ENCODE measurements at places on chromosomes 4 and X.

DNA sequence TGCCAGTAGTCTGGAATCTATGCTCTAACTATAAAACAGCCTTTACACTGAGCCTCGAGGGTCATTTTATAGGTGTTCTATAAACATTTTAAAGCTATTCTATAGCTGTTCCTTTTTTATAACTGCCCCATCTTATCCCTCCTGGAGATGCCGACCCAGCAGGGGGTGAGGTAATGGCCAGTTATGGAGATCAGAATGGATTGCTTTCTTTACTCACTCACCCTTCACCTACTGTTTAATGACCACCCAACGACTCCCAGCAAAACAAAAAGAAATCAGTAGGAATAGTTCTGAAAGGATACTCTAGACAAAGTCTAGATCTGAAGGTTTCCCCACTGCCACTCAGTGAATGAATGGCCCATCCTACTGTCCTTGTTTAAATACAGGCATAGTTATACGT lies 1113.1 kb downstream of the FAT4 start:
- no peak for DNase-seq

DNA sequence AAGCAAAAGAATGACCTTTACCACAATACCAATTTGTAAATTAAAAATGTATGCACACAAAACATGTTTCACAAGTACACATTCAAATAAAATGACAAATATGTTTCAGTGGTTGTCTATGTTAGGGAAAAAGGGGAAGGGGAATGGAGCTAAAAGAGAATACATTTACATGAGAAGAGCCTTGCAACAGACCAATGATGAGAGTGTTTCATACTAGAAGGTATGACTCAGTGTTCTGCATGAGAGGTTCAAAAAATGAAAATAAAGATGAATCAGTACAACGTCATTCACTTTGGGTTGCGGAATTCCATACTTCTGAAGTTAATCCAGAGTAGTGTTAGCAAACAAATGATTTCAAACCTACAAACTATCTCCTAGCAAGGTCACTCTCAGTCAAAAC lies 51.7 kb downstream of the RPGR start:
- DNase-seq, result no peak

- no peak for DNase-seq
Observed at GRCh38 chrX:24777660-24778059, 83.9 kb downstream of the POLA1 start.

DNA sequence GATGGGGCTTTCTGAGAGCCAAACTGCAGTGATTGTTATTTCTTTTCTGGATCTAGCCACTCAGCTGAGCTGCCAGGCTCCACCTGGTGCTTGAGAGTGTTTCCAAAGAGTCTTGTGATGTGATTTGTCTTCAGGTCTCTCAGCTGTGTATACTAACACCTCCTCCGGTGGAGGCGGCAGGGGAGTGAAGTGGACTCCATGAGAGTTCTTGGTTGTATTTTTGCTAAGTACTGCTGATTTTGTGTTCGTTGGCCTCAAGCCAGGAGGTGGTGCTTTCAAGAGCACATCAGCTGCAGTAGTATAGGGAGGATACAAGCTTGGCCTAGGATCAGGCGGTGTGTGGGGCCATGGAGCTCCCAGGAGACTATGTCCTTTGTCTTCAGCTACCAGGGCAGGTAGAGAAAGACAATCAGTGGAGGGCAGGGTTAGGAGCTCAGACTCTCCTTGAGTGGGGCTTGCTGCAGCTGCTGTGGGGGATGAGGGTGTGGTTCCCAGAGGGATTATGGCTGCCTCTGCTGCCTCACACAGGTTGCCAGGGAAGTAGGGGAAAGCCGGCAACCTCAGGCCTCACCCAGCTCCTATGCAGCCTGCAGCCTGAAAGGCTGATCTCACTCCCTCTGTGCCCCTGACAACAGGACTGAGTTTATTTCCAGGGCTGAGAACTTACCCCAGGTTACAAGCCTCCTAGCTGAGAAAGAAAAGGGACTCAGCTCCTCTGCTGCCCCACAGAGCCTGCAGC lies 62.4 kb downstream of the NPFFR2 start:
- DNase-seq, result no peak

DNA sequence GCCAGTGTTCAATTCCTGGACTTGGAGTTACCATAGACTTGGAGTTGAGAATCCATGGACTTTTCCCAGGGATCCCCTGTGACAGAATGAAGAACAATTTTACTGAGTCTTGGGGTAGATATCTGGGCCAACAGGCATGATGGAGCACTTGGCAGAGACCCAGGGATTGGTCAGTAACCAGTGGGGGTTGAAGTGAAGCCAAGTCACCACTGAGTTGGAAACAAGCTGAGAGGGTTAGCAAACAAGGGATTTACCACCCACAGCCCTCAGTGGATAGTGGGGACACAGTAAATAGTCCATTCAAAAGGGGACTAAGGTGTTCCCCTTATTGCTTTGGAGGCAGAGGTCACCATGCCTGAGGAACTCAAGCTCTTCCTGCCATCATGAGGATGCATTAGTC lies 281.7 kb downstream of the PPP1R2C start:
- no peak for DNase-seq

DNA sequence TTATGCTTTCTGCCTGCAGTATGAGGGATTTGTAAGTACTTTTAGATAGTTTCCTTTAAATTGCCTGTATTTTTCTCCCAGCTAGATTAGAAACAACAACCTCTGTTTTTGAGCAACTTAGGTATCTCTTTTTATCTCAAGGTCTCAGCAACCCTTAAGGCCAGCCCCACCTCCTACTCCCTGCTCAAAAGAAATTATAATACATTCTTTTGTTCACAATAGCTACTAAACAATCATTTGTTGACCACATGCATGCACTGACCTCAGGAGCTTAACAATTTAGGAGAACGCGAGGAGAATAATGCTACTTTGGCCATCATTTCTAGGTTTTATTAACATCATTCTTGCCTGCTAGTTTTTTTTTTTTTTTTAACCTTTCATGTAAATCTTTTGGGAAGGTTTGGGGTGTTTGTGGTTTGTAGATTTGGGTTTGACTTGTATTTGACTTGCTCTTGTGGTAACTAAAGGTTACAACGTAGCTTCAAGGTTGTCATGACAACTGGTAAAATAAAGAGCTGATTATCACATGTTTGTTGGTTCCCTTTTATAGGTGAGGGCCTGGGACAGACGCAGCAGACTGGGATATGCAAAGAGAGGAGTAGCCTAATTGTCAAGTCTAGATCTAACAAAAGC lies 145.4 kb upstream of the PLAC1 start:
- DNase-seq, result no peak

DNA sequence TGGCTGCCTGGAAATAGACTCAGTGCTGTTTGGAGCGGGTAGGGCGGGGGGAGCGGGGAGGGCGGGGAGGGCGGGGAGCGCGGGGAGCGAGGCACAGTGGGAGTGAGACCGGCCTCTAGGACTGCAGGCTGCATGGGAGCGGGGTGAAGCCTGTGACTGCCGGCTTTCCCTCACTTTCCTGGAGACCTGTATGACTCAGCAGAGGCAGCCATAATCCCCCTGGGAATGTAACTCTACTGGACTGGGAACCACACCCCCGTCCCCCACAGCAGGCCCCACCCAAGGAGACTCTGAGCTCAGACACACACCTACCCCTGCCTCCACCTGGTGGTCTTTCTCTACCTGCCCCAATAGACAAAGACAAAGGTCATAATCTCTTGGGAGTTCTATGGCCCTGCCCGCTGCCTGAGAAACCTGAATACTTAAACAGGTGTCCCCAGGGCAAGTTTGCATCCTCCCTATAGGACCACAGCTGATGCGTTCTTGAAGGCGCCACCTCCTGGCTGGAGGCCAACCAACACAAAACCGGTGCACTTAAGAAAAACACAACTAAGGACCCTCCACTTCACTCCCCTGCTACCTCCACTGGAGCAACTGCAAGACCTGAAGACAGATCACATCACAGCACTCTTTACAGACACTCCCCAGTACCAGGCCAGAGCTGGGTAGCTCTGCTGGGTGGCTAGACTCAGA lies 18.0 kb downstream of the HDAC8 start:
- no peak for DNase-seq

GRCh38 chr4:87005369-87005689 lies 70.5 kb downstream of the AFF1 start:
- DNase-seq, result no peak

- no peak for DNase-seq
Observed at GRCh38 chrX:112835019-112835418, 5.6 kb downstream of the AMOT start.

- DNase-seq, result no peak
Observed at GRCh38 chrX:71545364-71545763, 12.5 kb downstream of the OGT start.

GRCh38 chr4:70008771-70009170 lies 13.0 kb downstream of the STATH start:
- DNase-seq, result no peak

DNA sequence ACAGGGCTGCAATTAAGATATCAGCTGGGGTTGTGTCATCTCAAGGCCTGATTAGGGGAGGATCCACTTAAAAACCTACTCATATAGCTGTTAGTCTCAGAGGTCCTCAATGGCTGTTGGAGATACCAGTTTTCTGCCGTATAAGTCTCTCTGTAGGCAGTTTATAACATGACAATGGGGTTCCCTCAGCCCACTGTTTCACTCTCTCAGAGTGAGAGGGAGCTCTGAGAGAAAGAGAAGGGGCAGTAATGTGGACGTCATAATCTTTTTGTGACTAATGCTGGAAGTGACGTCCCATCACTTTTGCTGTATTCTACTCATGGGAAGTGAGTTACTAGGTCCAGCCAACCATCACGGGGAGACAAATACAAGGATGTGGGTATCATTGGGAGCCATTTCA lies 70.3 kb downstream of the STIM2 start:
- DNase-seq, result no peak

- no peak for DNase-seq
Observed at GRCh38 chr4:142284402-142285221, 561.5 kb downstream of the INPP4B start.

DNA sequence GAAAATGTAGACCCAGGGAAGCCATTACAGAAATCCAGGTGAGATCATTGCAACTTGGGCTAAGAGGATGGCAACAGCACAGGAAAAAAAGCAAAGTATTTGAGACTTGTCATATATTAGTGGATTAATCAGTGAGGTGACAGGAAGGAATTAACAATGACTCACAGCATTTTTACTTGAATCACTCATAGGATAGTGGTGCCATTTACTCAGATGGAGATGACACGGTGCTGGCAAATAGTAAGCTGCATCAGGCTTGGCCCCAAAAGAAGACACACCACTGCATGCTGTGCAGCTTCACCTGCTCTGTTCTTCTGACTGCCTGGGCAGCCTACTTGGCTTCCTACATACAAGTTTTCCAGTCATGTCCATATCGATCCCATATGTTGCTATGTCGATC lies 144.8 kb downstream of the FRYL start:
- DNase-seq, result no peak

DNA sequence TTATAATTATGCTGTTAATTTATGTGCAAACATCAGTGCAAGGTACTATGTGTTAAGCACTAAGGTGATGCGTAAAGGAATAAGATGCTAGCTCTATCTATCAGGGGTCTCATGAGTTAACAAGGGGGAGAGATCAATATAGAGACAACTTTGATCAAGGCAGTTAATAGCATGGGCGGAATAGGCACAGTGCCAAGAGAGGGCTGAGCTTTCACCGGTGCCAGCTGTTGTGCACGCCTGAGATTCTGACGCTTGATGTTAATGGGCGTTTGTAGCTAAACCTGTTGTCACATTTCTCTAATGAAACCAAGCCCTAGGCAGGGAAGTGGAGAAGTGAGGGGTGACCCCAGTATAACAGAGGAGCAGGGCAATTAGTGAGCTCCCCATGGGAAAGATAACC lies 86.0 kb upstream of the NMU start:
- DNase-seq, result no peak

GRCh38 chrX:32185160-32185559 lies 1026.2 kb downstream of the DMD start:
- no peak for DNase-seq

DNA sequence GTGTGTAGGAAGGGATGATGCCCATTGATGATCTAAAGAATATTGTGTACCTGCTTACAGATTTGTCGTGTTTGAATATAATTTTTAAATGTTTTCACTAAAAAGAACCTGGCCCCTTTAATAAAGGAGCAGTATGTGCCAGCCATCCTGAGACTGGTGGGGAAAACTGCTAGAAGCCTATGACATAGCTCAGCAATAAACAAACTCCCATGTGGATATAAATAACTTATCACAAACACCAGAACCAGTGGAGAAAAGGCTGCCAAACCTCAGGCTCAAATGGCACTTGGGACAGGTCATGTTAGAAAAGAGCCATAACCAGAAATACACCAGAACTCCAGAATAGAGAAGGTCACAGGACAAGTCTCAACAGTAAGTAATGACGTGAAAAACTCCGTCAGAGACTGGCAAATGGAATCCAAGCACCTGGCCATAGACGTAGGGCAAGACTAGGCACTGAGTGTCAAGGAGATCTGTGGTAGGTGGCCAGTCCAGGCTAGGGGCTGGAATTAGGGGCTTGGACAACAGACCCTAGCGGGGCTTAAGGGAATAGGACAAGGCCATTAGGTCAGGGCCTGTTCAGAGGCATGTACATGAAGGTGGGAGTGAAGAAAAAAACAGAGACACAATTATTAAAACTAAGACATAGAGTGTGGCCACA lies 11.7 kb upstream of the QRFPR start:
- DNase-seq, result no peak

DNA sequence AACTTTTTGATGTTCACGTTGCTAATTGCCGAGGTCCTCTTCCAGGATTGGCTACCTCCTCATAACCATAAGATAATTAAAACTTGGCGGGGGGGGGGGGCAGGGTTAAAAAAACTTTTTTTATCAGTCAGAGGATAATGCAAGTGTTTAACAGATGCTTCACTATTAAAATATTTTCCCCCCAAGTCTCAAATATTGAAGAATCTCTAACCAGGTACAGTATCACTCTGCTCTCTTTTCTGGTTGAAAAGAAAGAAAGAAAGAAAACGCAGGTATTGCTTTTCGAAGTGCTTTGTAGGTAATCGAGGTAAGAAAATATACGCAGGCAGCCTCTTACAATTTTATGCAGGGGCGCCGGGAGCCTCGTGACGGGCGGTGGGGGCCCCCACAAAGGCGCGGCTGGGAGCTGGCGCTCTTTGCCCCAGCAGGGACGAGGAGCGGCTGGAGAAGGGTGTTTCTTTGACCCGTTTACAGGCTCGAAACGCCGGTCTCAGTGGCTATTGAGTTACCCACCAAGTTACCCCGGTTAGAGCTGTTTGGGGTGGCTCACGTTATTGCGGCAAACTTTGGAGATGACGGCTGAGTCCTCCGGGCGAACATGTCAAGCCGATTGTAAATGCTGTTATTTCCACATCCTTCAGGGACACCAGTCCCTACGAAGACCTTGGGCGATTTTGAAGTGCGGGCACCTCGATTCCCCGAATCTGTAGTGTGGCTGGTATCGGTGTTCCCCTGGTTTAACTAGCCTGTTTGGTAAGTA lies 477 bp upstream of the HAND2 start:
- no peak for DNase-seq

- no peak for DNase-seq
Observed at GRCh38 chr4:140523370-140523856, 555 bp upstream of the ELMOD2 start.

- DNase-seq, result no peak
Observed at GRCh38 chr4:174398728-174399127, 115.0 kb downstream of the CEP44 start.

DNA sequence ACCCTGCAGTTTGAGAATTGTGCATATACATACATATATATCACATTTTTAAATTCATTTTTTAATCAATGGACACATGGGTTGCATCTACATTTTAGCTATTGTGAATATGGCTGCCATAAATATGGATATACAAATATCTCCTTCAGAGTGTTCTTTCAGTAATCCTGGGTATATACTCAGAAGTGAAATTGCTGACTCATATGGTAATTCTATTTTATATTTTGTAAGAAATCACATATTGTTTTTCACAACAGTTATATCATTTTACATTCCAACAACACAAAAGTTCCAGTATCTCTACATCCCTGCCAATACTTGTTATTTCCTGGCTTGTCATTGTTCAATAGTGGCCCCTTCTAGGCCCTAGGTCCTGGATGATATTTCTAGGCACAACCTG lies 20.6 kb upstream of the HSFX4 start:
- DNase-seq, result no peak

Data from activated CD4-positive, CD25-positive, alpha-beta regulatory T cell treated with anti-CD3 and anti-CD28 coated beads, Interleukin-2, amount 50 U/mL, for 16 hours (primary cell).